K562 (cell line): ENCODE measurements at places on chromosomes 11 and 22.

GRCh38 chr11:10395166-10395897 lies 59.7 kb upstream of the AMPD3 start:
- DNase-seq: no peak

DNA sequence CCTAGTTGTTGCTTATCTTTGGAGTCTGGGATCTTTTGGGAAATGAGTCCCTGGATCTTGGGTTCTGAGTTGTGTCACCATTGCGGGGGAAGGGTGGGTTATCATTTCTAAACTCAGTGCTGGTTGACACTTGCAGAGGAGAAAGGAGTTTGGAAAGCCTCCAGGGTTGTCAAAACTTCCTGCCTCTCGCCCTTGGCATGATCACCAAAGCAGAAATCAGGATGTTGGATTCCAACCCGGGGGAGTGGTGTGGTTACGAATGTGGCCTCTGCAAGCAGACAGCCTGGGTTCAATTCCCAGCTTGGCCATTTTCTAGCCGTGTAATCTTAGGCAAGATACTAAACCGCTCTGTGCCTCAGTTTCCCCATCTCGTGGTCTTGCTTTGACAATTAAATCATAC lies 24.3 kb downstream of the CD6 start:
- no peak for DNase-seq

GRCh38 chr11:121655537-121656327 lies 203.0 kb upstream of the SORL1-AS1 start:
- peak; percentile 81 for DNase-seq

DNA sequence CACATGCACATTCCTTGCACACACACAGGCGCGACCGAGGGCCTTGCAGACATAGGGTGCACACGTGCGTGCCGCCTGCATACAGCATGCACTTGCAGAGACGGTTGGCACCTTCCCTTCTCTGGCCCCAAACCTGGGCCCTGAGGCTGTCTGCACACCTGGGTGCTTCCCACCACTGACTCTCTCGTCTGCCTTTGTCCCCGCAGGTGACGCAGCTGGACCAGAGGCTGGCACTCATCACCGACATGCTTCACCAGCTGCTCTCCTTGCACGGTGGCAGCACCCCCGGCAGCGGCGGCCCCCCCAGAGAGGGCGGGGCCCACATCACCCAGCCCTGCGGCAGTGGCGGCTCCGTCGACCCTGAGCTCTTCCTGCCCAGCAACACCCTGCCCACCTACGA lies 38.0 kb downstream of the CDKN1C start:
- DNase-seq: no peak

DNA sequence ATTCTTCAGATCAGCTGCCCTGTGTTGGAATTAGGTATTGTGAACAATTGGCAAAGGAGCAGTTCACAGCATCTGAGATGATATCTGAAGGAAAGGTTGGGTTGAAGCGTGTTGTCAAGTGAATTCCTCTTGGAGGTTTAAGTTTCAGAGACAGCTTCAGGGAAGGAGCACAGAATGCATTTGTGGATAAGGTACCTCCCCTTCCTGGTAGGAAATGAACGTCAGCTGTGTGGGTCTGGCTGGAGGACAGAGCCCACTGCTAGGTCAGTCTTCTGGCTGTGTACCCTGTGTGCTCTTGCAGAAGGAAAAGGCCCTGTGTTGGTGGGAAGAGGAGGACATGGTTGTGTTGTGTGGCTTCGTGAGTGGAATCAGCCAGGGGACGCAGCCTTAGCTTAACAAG lies 88.1 kb upstream of the GAL start:
- no peak for DNase-seq

DNA sequence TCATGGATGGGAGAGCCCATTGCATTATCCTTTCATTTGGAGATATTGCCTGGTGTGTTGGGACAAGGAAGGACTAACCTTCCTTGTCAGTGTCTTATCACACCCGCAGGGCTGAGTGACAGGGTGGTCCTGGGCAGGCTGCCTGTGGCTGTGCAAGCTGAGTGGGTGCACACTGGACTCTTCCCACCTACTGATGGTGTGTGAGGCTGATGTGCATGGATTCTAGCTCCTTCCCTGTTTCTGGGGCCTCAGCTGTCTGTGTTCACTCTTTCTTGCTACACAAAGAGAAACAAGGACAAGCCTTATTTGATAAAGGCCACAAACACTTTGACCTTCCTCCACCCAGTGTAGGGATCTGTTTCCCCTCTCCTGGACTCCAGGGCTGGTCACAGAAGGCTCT lies 22.0 kb downstream of the TBX1 start:
- no peak for DNase-seq

GRCh38 chr11:99565333-99565732 lies 544.6 kb downstream of the CNTN5 start:
- DNase-seq: no peak
